ENCODE measurements at places on chromosomes 2 and 18. TPM values are rescaled to one million over a fixed set of nuclear protein-coding genes. Genes with fewer than 3 reads are reported as not detected.

DNA sequence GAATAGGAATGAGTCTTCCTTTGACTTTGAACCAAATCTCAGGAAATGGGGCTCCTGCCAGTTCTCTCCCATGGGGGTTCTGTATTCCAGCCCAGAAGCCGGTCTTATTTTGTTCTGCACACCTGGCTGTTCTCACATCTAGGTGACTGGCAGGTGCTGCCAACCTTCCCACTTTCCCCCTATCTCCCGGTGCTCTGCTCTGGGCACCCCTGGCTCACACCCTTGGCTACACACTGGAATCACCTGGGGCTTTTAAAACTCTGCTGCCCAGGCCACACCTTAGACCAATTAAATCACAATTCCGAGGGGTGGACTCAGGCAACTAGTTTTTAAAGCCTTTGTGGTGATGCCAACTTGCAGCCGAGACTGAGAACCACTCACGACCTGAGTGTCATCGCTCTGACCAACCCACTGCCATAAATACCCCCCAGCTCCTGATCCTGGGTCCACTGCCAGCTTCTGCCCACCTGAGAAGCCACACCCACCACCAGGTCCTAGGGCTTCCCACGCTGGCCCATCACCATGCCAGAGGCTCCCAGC is 69.2 kb downstream of the KCNF1 start:
- no peak overlapping the region for H3K27ac ChIP-seq
- H3K4me1 ChIP-seq = no peaks in the 10 kb centered on the region
- no peaks in the 10 kb centered on the region for H3K36me3 ChIP-seq
- H3K4me3 ChIP-seq = no peak overlapping the region
- H3K27me3 ChIP-seq = no peaks in the 10 kb centered on the region
- DNase-seq = no peak

Gene MAPRE3
- total RNA-seq = 33.4 TPM

DNA sequence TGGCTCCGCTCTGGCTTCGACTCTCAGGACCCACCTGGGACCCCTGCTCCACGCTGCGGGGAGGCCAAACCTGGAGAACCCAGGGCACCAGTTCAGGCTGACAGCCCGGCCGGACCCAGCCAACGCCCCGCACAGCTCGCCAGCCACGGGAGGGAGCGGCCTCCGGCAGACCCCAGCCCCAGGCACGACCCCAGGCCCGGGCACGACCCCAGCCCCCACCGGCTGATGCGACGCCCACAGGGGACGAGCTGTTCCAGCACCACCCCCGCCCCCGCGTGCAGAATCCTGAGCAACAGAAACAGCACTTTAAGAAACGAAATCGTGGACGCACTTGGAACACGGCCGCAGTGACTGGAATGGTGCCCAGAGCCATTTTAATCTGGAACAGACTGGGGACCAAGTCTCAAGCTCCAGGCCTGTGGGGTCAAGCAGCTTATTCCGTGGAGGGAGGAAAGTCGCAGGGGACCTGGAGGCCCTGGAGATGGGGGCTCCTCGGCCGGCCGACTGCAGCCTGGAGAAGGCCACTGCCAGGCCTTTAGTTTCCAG is 74.2 kb downstream of the MBP start:
- H3K27ac ChIP-seq = peak overlapping the region; percentile 74
- no peaks in the 10 kb centered on the region for H3K36me3 ChIP-seq
- no peak for DNase-seq
- H3K4me1 ChIP-seq = peaks cover 62% of the 10 kb centered on the region
- H3K27me3 ChIP-seq = no peaks in the 10 kb centered on the region

Gene MSGN1
- not detected for total RNA-seq

- no peaks in the 10 kb centered on the region for H3K4me1 ChIP-seq
- DNase-seq = peak; percentile 61
- no peak overlapping the region for H3K4me3 ChIP-seq
- H3K36me3 ChIP-seq = no peaks in the 10 kb centered on the region
- no peaks in the 10 kb centered on the region for H3K27me3 ChIP-seq
These were observed 38.4 kb downstream of the EIF4E2 start for GRCh38 chr2:232588680-232589585.
